ENCODE measurements at places on chromosomes 16 and 17. TPM values are rescaled to one million over a fixed set of nuclear protein-coding genes. Genes with fewer than 3 reads are reported as not detected.
A peak's percentile ranks its signal among the peaks of the same experiment; 100 is the strongest.

IQCK gene
- 19.2 TPM for total RNA-seq

DNA sequence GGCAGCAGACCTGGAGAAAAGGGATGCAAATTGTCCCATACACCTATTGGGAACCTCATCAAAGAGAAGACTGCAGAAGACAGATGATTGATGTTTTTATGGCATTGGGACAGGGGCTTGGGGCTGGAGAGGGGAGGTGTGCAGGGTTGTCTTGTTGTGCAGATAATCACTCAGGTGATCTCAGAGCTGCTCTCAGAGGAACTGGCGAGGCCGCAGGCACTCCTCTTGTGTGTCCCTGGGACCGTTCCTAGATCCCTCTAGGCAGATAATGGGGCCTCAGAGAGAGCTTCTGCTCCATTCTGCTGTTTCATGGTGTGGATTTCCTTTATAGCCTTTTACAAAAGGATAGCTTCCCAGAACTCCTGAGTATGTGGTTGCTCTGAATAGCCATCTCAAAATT is 1.6 kb downstream of the RNF213 start:
- no peaks in the 10 kb centered on the region for H3K36me3 ChIP-seq
- H3K4me1 ChIP-seq, result peaks cover 57% of the 10 kb centered on the region
- peak overlapping the region; percentile 99 for H3K27ac ChIP-seq
- peak overlapping the region; percentile 89 for H3K4me3 ChIP-seq
- H3K27me3 ChIP-seq, result no peaks in the 10 kb centered on the region

DNA sequence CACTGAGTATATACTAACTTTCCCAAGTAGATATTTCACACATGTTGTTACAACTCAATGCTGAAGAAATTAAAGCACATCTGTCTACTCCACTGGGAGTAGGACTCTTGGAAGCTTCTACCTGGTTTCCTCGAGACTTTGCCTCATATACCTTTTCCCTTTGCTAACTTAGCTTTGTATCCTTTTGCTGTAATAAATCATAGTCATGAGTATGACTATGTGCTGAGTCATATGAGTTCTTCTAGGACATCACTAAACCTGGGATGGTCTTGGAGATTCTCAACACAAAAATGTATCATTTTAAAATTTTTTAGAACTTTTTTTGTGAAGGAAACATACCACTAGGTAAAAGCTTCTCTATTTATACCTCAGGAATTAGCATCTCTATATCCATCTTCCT is 39.8 kb downstream of the ABCA5 start:
- peaks cover 23% of the 10 kb centered on the region for H3K36me3 ChIP-seq
- H3K27ac ChIP-seq, result no peak overlapping the region
- no peaks in the 10 kb centered on the region for H3K4me1 ChIP-seq

DNA sequence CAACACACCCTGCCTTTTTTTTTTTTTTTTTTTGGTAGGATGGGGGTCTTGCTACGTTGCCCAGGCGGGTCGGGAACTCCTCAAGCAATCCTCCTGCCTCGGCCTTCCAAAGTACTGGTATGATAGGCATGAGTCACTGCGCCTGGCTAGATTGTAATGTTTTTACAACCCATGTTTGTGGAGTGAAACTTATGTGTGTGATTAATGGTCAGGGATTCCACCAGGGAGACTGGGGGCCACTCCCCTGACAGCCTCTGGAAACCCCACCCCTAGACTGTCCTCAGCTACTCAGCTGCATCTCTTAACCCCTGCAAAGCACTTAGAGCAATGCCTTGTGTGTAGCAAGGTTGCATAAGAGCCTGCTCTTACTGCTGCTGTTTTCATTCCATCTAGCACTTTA is 220.5 kb downstream of the PARN start:
- no peaks in the 10 kb centered on the region for H3K36me3 ChIP-seq
- peak overlapping the region; percentile 35 for H3K27ac ChIP-seq
- H3K27me3 ChIP-seq, result no peaks in the 10 kb centered on the region
- H3K4me1 ChIP-seq, result peaks cover 5% of the 10 kb centered on the region
- H3K4me3 ChIP-seq, result no peak overlapping the region

- no peak overlapping the region for H3K4me3 ChIP-seq
- H3K36me3 ChIP-seq, result no peaks in the 10 kb centered on the region
- no peaks in the 10 kb centered on the region for H3K4me1 ChIP-seq
- no peak for DNase-seq
- no peaks in the 10 kb centered on the region for H3K27me3 ChIP-seq
Observed at GRCh38 chr16:442976-443375, 17.5 kb downstream of the RAB11FIP3 start.

All from vagina (tissue), 2 donors.